ENCODE measurements at places on chromosomes 3 and 15. TPM values are rescaled to one million over a fixed set of nuclear protein-coding genes. Genes with fewer than 3 reads are reported as not detected.

GRCh38 chr3:154044671-154045070, 76.5 kb upstream of the ARHGEF26 start:
- DNase-seq, result no peak

DNA sequence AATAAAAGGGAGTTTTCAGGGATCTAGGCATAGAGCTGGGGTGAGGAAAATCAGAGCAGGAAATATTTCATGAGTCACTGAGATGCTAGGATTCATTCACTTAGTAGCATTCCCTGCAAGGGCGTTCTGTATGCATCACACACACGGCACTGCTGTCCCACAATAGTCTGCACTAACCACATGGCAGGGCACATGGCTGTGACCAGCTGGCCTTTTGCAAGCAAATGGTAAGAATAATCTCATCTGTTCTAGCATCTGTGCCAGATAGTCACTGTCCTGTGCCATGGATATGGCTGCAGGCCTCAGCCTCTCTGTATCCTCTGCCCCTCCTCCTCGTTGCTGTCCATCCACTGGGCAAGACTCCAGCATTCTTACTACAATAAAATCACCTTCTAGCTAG, 37.8 kb downstream of the BOC start:
- DNase-seq, result no peak

ZNF860 gene
- not detected for total RNA-seq

GRCh38 chr3:5264896-5265770, 77.6 kb downstream of the EDEM1 start:
- no peak for DNase-seq

IL17RD gene
- total RNA-seq, result 7.9 TPM

- peak; percentile 51 for DNase-seq
Measured at GRCh38 chr3:149466192-149466591, 8.3 kb upstream of the TM4SF4 start.

DNA sequence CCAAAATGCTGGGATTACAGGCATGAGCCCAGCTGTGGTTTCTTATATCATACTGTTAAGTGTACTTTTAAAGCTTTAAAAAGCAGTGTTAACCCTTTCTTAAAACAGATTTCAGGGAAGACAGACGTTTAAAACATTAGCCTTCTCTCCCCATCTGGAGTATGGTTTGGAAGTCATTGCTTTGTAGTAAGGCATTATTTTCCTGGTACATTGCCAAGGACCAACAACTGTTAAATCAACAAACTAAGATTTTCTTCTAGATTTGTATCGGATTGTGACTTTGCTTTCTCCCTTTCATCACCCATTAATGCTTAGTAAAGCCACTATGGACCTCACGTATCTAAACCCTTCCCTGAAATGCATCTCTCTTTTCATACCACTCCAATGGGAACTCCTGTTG, 50.5 kb downstream of the UBE2E1 start:
- no peak for DNase-seq

ITPR1 gene
- total RNA-seq, result 50.3 TPM

RHCG gene
- total RNA-seq, result 5.7 TPM

- DNase-seq, result no peak
Measured at GRCh38 chr15:85116925-85117646, 135.4 kb downstream of the PDE8A start.

- DNase-seq, result no peak
Measured at GRCh38 chr3:101253396-101253795, 67.0 kb downstream of the IMPG2 start.

DNA sequence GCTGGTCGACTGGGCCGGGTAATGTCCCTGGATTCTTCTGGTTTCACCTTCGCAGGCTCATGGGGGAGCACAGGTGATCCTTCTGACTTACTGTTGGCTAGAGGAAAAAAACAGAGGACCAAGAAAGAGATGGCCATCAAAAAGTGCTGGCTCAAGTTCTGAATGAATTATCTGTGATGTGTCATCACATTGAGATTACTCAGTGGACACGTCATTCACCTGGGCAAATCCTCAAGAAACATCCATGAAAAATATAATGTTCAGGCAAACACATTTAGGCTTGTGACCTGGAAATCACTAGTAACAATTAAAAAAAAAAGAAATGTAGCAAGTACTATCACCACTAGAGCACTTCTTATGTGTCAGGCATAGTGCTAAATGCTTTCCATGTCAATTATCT, 81.5 kb upstream of the SLC2A2 start:
- no peak for DNase-seq

- no peak for DNase-seq
Measured at GRCh38 chr3:45477041-45477725, 88.8 kb downstream of the LARS2 start.

DNA sequence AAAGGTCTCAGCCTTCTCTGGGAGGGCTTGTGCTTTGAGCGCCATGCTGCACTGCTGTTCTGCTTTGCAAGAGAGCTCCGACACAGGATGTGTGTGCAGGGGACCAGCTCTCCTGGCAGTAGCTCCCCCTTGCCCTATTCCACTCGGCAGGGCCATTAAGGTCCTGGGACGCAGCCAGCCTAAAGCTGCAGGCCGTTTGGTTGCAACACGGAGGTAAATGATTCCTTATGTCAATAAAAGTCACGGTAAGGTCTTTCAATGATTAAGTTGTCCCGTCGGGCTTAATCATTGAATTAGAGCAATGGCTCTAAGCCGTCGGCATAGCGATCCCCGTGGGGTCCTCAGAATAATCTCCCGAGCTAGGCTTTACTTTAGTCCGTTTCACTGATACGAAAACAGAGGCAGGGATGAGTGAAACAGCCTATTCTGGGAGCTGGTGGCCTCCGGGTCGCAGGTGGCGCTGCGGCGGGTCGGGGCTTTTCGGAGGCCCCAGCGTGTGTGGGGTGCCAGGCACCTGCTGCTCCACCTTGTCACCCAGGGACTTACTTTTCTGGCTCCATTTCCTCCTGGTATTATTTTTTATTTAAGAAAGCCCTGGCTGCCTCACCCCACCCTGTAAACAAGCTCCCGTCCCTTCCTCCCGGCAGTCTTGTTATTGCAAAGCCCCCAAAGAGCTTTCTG, 525.2 kb downstream of the OCA2 start:
- no peak for DNase-seq

STRIT1 gene
- total RNA-seq, result not detected

DNA sequence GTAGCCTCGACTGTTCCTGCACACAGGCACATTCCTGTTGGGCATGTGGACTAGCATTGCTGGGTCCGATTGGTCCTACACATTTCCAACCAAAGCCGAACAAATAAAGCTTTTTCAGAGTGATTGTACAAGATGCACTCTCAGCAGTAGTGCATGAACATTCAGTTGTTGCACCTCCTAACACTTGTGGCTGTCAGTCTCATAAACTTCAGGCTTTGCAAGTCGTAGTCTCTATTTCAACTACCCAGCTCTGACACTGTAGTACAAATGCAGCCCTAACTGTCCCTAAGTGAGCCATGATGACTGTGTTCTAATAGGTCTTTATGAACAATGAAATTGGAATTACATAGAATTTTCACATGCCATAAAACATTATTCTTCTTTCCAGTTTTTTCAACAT, 281.7 kb upstream of the ATP10A start:
- DNase-seq, result no peak

IFT80 gene
- total RNA-seq, result 2.3 TPM

DNA sequence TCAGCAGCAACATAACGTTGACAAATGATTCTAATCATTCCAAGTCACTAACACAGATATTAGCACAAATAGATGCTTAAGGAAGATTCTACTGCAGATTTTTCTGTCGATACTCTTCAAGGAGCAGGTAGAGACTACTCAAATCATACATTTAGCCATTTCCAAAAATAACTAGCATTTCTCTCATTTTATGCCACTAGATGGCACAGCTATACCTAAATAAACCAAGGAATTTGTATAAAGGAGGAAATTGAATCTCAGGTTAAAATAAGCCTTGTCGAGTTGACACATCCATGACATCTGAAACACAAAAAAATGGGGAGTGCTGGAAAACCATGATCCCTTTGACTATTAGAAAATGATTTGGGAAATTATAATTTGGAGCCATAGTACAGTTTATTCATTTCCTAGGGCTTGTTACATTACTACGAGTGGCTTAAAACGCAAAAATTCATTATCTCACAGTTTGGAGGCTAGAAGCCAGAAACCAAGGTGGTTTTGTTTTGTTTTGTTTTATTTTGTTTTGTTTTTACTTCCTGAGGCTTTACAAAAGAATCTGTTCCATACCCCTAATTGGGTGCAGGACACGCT, 59.5 kb upstream of the STRIT1 start:
- DNase-seq, result peak; percentile 64

DNA sequence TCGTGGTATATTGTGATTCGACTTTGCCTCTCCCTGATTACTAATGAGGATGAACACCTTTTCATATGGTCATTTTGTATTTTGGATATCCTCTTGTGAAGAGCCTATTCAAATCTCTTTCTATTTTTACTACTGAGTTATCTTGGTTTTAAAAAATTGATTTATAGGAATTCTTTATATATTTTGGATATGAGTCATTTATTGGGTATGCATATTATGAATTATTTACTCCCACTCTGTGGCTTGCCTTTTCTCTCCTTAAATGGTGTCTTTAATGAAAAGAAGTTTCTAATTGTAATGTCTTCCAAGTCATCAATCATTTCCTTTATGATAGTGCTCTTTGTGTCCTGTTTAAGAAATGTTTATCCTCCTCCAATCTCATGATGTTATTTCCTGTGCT, 191.5 kb upstream of the DPH6 start:
- no peak for DNase-seq

DNA sequence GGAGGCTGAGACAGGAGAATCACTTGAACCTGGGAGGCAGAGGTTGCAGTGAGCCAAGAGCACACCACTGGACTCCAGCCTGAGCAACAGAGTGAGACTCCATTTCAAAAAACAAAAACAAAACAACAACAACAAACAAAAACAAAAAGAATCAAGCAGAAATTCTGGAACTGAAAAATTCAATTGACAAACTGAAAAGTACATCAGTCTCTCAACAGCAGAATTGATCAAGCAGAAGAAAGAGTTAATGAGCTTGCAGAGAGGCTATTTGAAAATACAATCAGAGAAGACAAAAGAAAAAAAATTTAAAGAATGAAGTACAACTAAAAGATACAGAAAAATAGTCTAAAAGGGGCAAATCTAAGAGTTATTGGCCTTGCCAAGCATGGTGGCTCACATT, 22.6 kb downstream of the EFHB start:
- no peak for DNase-seq

GRCh38 chr3:115632026-115632425, 8.7 kb downstream of the GAP43 start:
- no peak for DNase-seq

- peak; percentile 8 for DNase-seq
Measured at GRCh38 chr15:96966554-96966953, 636.1 kb downstream of the NR2F2 start.

BCL2A1 gene
- total RNA-seq, result 0.87 TPM

GRCh38 chr3:129469026-129469425, 29.0 kb downstream of the IFT122 start:
- DNase-seq, result peak; percentile 41

SLC28A1 gene
- total RNA-seq, result not detected

GCSAM gene
- not detected for total RNA-seq

- DNase-seq, result peak; percentile 31
Measured at GRCh38 chr15:47820747-47821319, 103.5 kb downstream of the SEMA6D start.

SOX14 gene
- not detected for total RNA-seq

CCR2 gene
- not detected for total RNA-seq

DNA sequence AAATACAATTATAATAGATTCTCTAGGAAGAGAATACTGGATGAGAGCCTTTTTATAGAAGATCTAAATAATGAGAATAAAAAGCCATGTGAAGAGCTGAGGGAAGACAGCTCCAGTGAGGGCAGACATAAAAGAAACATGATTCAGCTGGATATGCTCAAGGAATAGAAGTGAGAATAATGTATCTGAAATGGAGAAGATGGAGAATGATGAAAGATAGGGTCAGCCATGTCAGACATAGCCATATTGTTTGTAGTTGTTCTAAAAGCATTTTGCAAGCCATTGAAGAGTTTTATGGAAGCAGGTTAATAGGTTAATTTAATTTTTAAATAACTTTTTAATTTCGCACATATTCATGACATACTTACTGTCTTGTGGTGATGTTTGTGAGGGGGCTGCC, 713.5 kb upstream of the ARPP21 start:
- no peak for DNase-seq

ANKUB1 gene
- total RNA-seq, result not detected

DNA sequence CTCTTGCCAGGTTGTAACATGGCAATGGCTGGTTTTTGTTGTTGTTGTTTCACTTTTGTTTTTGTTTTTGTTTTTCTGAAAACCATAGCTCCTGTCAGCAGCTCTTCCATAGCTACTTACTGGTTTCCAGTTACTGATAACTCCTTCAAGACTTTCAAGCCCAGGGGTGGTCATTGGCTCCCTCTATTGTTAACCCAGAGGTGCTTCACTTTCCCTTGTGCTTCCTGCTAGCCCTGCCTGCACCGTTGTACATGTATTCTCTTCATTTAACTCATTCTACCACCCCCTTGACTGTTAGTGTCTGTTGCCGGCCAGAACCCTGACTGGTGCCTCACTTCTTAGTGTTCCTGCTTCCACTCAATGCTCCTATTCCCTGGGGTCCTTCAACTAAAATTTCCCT, 4.2 kb upstream of the TRAT1 start:
- peak; percentile 28 for DNase-seq

GRCh38 chr15:56524915-56525314, 60.0 kb upstream of the MNS1 start:
- DNase-seq, result no peak

GRCh38 chr3:8282541-8283165, 219.0 kb upstream of the LMCD1 start:
- no peak for DNase-seq

SLC4A7 gene
- total RNA-seq, result 212 TPM

DNA sequence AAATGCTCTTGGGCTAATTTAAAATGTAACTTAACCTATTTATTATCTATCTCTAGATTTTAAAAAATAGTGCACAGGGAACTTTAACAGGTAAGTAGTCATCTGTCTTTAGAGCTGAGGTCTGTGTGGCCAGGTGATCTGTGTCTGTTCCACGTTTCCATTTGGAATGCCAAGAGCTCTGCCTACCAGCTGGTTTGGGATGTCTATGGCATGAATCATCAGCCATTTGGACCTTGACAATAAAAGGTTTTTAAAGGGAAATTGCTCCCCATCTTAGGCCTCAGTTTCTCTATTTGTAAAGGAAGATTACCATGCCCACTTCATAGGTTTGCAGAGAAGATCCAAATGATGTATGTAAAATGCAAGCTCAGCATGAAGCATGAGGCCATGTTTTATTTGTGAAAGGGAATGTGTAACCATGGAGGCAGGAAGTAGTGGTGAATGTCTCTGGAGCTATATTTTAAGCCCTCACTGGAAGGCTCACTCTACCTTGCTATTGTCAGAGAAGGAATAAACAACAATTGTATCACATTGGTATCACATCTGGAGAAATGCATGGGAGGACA, 548.1 kb upstream of the LMCD1 start:
- DNase-seq, result no peak

PPM1L gene
- 15.8 TPM for total RNA-seq

TBC1D23 gene
- 7.0 TPM for total RNA-seq

GOLGA6L7 gene
- total RNA-seq, result not detected

ATG3 gene
- 76.2 TPM for total RNA-seq

GNB4 gene
- 33.0 TPM for total RNA-seq
